Stimulated activated CD8-positive, alpha-beta memory T cell treated with anti-CD3 and anti-CD28 coated beads, Interleukin-7, amount 100 ng/mL, for 4 hours (primary cell): ENCODE measurements at places on chromosomes 6 and 20.

DNA sequence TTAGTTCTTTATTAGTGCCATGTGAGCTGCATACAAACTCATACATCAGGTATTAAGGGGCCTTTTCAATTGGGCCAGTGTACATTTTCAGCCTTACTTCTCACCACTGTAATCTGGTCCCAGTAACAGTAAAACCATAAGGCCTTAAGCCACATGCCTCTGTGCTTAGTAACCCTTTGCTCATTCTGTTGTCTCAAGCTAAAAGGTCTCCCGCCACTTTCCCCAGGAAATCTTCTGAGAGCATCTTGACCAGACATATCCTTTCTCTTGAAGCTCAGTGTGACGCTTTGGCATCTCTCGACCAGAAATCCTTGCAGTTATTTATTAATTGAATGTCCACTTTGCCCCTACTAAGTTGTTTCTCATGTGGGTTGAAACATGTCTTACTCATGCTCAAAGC, 68.0 kb downstream of the CYP39A1 start:
- DNase-seq, result no peak

DNA sequence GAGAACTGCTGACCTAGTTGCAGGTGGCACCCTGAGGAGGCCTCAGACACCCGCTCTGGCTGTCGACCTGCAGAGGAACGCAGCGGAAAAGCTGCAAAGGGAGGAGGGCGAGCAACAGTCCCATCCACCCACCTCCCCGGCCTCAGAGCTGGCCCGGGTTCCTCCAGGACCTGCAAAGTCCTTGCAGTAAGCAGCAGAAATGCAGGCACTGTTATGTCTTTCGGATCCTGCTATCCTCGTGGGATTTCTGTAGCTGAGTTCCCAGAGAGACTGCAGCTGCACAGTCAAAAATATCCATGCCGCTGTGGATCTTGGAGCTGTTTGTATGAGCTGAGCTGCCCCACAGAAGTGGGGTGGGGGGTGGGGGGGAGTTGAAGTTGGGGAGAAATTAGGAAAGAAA, 251.3 kb downstream of the ANKRD60 start:
- DNase-seq, result no peak

DNA sequence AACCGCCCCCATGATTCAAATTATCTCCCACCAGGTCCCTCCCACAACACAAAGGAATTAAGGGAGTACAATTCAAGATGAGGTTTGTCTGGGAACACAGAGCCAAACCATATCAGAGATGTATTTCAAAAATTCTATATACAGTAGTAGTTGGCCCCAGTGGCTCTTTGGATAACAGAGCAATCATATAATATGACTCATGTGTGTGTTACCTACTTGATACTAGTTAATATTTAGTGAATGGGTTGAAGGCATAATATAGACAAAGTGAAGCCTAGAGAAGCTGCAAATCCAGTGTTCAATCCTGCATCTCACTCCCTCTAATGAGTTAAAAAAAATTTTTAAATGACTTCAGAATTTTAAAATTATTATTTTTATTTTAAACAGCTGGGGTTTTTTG, 43.2 kb downstream of the KAT14 start:
- no peak for DNase-seq

- no peak for DNase-seq
Measured at GRCh38 chr20:11952639-11953038, 34.9 kb downstream of the BTBD3 start.

- DNase-seq, result no peak
Measured at GRCh38 chr6:38554700-38555413, 84.9 kb downstream of the BTBD9 start.

GRCh38 chr20:60117065-60117464, 158.8 kb downstream of the CDH26 start:
- no peak for DNase-seq

GRCh38 chr6:52964318-52964717, 30.8 kb downstream of the GSTA4 start:
- no peak for DNase-seq

- DNase-seq, result no peak
Measured at GRCh38 chr6:98487612-98488011, 346.8 kb upstream of the POU3F2 start.

DNA sequence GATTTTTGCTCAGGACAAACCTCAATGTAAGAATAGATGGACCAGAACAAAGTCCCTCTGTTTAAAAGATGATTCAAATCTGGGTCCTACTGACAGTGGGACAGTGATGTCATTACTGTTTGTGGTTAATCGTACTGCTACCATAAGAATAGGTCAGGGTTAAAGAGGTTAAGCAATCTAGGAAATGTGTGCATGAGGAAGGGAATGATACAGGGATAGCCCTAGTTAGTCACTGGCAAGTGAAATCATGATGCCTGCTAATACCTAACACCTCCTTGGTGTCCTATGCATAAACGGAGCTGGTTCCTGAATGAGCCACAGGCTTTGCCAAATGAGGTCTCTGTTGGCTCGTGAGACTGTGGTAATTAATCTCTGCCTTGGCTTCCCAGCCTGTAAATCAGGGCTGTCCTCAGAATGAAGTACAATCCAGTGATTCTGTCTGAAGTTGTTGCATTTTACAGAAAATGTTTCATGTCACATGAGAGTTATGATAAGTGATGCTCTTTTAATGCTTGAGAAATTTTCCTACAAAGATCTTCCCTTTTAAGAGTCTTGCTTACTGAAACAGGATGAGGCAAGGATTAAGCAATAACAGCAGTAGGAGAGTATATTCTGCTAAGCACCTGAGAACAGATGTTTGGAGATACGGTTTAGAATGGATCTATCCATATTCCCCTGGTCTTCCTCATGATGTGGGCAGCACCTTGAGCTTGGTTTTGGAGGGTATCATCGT, 3.8 kb downstream of the MEP1A start:
- no peak for DNase-seq

- DNase-seq, result no peak
Measured at GRCh38 chr6:123420512-123420911, 216.2 kb downstream of the TRDN start.

GRCh38 chr6:34393966-34394305, 1.5 kb upstream of the NUDT3 start:
- DNase-seq, result no peak

GRCh38 chr6:162332365-162332764, 395.2 kb downstream of the PRKN start:
- no peak for DNase-seq

- no peak for DNase-seq
Measured at GRCh38 chr6:83370567-83370966, 60.3 kb downstream of the ME1 start.
